Stimulated activated CD4-positive, alpha-beta T cell treated with anti-CD3 and anti-CD28 coated beads, Interleukin-2, amount 100 ng/mL, for 4 hours (primary cell): ENCODE measurements at places on chromosomes 1 and 21.

DNA sequence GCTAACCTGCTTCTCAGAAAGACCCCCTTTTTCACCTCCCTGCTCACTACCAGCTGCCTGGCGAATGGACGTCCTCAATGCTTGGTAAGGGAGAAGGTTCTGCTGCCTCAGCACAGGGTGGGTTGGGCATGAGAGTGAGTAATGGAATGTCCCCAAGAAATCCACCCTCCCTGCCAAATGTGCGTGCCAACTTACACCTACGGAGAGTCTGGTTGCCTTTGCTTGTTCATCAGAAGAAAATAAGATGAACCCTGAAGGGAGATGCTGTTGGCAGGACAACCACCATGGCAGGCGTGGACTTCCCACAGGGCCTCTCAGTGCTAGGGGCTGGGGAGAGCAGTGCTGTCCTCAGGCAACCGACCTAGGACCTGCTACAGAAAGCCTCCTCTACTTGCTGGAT, 106.0 kb downstream of the XCL2 start:
- no peak for DNase-seq

DNA sequence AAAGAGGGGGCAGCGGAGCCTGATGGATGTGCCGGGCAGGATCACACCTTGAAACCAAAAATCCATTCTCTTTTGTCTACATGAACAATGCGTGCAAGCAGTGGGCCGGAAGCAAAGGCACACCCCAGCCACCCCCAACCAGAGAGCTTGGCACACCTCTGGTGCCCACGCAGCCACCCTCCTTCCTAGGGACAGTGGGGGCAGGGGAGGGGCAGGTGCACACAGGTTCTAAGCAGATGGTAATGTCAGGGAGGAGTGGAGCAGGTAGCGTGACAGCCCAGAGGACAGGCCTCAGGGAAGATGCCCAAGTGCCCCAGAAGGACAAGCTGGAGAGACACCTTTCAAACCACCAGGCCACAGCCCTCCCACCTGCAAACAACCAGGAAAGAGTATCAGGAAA, 36.5 kb downstream of the SYF2 start:
- DNase-seq = no peak

DNA sequence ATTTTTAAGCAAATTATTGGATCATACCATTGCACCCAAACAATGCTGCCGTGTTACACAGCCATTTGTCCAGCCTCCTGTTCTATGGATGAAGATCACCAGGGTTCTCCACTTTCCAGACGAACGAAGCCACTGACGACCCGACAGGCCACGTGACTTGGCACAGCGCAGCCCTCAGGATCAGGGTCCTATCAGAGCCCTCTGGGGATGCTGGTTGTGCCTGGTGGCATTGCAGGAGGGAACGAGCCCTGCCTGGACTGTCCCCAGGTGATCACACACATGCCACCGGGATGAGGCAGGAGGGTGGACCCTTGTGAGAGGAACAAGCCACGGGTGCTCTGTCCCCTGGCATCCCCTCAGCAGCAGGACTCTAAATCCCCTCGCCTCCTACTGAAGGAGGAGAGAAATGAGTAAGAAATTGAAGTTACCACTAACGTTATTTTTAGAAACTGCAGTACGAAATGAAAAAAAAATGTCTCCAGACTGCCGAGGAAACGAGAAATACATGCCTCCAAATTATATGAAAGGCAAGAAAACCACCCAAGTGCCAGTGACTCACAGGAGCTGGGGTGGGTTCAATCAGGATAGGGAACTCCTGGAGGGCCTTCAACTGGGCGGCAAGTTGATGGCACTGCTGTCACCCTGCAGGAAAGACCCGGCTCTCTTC, 58.7 kb upstream of the PDE9A start:
- DNase-seq = no peak

GRCh38 chr1:34829250-34829649, 30.3 kb downstream of the SMIM12 start:
- no peak for DNase-seq

DNA sequence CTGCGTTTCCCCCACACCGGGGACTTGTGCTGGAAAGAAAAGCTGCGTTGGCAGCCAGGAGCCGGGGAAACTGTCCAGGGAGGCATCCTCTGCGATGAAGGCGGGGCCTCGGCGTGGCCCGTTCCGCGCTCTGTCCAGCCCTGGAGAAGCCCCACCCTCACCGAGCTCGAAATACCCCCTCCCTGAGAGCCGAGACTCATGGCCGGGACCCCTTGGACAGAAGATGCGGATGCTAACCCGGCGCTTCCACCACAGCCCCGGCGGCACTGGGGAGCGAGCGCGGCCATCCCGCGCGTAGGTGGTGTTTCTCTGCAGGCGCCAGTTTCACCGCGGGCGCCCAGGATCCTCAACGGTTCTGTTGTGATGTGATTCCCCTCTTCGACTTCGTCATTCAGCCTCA, 31.6 kb downstream of the PDE9A start:
- DNase-seq = no peak

GRCh38 chr1:232066521-232066920, 439.9 kb downstream of the DISC1 start:
- DNase-seq = no peak

DNA sequence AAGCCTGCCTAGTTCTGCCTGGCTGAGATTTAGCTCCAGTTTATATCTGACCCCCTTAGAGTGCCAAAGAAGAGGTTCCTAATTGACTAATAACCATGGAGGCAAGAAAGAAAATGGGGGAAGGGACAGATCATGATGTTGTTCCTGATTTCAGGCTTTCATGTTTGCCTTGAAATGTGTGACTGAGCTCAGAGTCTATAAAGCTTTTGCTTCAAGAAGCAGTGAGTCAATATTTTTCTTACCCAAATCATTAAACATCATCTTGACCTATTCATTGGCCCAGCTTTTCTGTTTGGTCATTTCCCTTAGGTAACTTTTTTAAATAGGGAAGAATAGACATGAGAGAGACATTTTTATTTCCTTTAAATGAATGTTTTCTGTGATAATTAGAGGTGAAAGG, 55.9 kb downstream of the HHAT start:
- no peak for DNase-seq

GRCh38 chr1:2050793-2051682, 827 bp downstream of the PRKCZ start:
- DNase-seq = no peak

DNA sequence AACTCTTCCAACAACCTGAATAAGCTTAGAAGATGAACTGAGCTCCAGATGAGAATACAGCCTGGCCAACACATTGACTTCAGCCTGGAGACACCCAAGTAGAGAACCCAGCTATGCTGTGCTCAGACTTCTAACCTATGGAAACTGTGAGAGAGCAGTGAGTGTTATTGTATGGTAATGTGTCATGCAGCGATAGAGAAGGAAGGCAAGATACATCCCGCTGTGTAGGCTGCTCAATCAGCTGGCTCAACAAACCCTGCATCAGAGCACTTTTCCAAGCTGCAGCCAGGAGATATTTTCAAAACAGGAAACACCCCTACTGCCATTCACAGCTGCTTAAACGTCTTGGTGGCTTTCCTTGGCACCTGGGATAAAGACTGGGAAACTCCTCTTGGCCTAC, 321.3 kb downstream of the SIPA1L2 start:
- DNase-seq = no peak

DNA sequence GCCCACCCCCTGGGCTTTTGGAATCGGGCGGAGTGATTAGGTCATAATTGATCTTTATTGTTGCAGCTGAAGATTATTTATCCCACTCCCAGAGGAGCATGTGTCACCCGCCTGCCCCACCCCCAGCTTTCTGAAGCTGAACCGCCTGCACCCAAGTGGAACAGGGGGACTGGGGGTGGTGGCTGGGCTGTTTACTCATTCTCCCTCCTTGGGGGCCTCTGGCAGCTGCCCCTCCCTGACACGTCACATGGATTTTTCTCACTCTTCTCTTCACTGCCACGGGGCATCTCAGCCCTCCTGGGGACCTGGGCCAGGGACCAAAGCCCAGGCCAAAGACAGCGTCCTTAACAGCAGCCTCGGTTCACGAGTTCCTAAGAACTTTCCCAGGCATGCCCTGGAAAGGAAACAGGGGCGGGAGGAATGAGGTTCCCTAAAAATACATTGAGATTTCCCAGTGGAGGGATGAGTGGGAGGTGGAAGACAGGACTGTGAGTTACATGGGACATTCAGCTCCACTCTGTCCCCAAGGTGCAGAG, 31.6 kb upstream of the SOX13 start:
- DNase-seq = no peak

DNA sequence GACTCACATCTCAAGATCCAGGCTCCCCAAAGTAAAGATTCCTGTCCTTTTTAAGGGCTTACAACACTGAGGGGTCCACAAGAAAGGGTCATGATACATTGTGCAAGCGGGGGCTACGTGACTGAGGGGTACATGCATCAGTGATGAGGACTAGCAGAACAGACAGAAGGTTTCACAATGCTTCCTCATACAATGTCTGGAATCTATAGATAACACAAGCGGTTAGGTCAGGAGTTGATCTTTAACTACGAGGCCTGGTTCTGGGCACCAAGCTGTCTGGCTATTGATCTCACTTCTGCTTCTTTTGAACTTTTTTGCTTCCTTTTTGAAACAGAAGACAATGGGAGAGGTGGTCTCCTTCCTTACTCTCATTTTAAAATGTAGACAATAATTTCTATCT, 718.6 kb downstream of the AMY1C start:
- DNase-seq = no peak

GRCh38 chr1:93328809-93329760, 16.6 kb upstream of the DR1 start:
- DNase-seq = no peak

- DNase-seq = peak; percentile 31
Observed at GRCh38 chr21:38768471-38769063, 37.2 kb upstream of the ETS2 start.

GRCh38 chr1:63668298-63668697, 75.1 kb downstream of the PGM1 start:
- DNase-seq = no peak

- no peak for DNase-seq
Observed at GRCh38 chr1:109096120-109096519, 5.6 kb downstream of the TMEM167B start.

- no peak for DNase-seq
Observed at GRCh38 chr1:159184201-159184600, 12.8 kb downstream of the CADM3 start.

DNA sequence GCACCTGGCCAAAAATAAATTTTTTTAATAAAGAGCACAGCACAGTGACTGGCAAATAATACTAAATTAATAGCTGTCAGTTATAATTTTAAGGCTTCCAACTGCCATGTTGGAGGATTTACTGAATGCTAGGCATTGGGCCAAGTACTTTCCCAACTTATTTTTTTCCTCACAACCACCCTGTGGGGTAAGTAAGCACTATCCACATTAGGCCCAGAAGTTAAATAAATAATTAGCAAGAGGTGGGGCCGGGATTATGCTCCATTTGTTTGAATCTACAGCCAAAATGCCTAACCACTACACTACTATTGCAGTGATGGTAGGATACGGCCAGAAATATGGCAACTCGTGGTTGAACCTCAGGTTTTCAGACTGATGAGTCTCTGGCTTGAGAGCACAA, 4.6 kb upstream of the TRNAU1AP start:
- DNase-seq = no peak

GRCh38 chr1:29643281-29643680, 407.0 kb downstream of the PTPRU start:
- DNase-seq = no peak

DNA sequence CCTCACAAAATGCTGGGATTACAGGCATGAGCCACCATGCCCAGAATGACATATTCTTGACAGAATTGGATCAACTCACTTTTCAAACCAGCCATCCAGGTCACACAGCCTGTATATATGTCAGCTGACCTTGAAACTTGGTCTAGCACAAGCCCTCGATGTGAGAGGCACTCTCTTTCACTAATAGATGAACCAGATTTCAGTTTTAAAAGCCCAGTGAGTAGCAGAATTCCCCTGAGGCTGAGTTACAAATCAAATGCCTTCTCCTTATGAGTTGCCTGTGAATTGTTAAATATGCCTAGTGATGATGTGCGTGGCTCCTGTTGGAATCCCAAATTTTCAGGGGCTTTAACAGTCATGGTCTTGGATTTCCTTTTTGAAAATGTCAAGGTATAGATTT, 88.7 kb downstream of the CD247 start:
- DNase-seq = no peak

- no peak for DNase-seq
Observed at GRCh38 chr1:27621051-27621920, 13.7 kb downstream of the FGR start.

DNA sequence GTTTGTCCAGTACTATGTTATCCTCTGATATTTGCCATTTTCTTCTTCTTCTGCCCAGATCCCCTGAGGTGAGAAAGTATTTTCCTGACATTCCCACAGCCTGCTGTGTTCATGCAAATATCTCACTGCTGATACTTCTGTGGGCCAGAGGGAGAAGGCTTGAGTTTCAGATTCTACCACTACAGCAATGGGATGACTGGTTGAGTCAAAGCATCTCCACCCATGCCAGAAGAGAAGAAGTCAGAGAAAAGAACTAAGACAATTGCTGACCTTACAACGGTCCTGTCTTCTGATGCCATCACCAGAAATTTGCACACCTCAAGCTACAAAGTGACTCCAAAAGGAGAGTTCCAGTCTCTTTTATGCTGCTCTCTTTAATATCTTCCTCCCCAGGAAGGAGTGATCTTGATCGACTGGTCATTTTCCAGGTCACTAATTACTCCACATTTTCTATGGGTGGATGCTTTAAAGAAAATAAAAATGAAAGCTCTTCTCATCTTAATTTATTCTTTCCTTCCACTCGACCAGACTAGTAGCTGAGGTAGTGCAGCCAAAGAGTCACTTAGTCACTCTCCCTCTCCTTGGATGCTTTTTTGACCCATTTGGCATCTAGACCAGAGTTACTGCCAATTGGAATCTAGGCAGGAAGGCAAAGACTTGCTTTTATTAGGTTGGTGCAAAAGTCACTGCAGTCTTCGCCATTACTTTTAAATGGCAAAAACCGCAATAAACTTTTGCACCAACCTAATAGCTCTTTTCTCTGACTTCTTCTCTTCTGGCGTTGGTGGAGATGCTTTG, 195.1 kb downstream of the PTPRC start:
- DNase-seq = no peak

DNA sequence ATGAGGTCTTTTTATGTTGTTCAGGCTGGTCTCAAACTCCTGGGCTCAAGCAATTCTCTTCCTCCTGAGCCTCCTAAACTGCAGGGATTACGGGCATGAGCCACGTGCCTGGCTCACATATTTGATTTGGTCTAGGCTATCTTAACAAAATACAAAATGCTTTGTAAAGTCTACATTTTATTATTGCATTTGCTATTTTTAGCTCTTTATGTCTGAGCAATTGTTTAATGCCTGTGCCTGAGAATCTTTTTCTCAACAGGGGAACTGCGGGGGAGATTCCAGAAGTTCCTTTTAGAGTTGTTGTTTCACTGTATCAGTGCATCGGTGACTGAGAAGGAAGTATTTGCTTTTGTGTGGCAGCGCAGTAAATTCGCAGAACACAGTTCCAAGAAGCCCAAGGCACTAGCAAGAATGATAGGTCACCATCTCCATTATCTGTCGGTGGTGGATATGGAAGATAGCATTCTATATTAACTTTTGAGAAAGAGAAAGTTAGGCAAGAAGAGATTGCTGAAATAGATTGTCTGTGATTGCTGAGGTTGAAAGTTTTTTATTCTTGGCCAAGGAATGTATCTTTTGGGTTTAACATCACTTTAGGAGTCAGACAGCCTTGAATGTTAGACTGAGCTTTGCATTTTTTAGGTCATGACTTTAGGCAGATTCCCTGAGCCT, 167.3 kb downstream of the PDE4B start:
- no peak for DNase-seq
